ENCODE measurements at places on chromosomes 12 and 14.

- no peak for DNase-seq
Observed at GRCh38 chr12:93300611-93301021, 77.1 kb upstream of the NUDT4 start.

DNA sequence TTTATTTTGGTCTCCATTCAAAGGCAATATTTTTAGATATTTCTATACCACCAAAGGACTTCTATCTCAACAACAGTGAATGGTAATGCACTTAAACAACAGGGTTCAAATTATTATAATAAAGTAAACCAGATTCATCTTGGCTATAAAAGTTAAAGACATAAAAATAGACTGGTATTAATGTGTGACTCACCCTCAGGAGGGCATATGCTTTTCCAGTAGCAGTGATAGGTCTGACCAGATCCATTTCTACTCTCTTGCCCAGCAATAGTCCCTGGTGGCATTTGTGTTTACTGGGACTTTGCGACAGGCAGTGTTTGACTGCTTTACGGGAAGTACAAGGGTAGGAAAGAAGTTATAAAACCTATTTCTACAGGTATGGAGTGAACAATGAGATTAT is 353.2 kb upstream of the ATP2B1 start:
- DNase-seq = peak; percentile 23

DNA sequence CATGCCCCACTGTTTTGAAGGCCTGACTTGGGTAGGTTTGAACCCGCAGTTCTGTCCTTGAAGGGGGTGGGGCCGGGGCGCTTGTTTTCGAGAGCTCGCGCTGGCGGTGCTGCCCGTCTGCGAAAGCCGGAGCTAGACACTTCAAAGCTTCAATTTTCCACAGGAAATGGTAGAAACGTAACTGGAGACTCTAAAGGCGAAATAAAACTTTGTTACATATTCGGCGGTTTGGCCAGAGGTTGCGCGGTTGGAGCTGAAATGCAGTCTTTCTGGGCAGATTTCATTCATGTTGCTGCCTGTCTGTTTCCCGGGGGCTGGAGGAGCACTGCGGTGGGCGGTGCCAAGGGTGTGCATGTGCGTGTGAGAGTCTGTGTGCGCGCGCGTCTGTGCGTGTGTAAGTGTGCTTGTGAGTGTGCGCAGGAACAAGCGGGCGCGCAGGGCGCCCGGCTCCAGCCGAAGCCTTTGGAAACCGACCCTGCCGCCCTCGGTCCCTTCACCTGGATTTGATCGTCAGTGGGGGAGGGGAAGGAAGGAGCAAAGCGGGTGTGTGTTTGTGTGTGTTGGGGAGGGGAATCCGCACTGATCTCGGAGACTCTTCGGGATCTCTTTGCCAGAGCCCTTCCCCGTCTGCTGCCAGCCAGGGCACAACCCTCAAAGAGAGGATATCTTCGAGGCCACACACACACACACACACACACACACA is 227.7 kb upstream of the CRY1 start:
- peak; percentile 71 for DNase-seq

GRCh38 chr12:89695830-89696229 is 12.8 kb downstream of the ATP2B1 start:
- DNase-seq = no peak

- DNase-seq = no peak
Observed at GRCh38 chr12:2355198-2355597, 302.4 kb downstream of the CACNA1C start.

DNA sequence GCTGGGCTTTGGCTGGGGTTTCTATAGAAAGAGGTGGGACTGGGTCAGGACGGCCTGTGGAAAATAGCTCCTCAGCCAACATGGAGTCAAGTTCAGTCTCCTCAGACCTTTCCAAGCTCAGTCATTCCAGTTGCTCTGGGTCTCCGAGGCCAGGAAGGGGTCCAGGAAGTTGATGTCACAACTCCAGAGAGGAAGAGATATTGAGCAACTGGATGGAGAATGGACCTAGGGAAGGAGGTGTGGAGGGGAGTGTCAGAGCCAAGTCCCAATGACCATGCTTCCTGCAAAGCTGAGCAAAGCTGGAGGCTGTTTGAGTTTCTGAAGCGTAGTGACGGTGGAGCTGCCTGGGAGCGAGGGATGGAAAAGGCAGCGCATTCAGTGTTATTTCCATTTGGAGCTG is 86.1 kb downstream of the SLC24A4 start:
- no peak for DNase-seq

DNA sequence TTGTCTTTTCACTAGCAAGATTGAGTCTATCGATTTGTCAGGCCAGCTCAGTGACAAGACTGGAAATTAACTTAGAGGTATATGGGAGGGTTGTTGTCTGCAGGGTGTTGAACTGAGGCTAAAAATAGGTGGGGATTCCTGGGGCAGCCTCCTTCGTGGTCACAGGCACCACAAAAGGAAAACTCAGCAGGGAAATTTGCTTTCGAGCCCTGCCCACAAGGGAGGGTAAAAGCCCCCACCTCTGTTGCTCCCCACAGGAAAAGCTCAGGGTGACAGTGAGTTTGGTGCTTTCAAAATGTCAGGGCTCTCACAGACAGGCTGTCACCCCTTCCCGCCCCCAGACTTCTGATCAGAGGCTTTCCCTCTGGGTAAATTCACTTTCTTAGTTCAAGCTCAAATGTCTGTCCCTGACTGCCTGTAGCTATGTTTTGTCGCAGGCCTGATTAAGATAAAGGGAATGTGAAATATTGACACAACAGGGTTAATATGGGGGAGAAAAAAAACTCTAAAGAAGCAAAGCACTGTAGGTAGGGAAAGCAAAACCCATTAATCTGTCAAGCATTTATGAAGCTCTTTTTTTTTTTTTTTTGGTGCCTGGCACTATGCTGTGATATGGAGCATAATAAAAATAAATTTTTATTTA is 11.7 kb upstream of the NFKBIA start:
- DNase-seq = peak; percentile 16

DNA sequence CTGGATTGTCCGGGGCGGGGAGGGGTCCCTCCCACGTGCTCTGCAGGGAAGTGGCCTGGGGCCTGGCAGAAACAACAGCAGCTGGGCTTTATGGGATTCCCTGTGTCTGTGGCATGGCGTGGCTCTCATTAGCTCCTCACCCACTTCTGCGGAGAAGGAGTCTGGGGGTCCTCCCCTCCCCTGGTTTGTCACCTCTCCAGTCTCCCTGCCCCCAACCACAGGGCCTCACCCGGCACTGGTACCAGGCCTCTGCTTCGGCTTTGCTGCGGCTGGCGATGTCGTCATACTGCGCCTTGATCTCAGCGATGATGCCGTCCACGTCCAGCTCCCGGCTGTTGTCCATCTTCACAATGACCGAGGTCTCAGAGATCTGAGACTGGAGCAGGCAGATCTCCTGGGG is 6.4 kb downstream of the KRT82 start:
- no peak for DNase-seq

GRCh38 chr14:36684946-36685345 is 23.3 kb downstream of the PAX9 start:
- DNase-seq = no peak

DNA sequence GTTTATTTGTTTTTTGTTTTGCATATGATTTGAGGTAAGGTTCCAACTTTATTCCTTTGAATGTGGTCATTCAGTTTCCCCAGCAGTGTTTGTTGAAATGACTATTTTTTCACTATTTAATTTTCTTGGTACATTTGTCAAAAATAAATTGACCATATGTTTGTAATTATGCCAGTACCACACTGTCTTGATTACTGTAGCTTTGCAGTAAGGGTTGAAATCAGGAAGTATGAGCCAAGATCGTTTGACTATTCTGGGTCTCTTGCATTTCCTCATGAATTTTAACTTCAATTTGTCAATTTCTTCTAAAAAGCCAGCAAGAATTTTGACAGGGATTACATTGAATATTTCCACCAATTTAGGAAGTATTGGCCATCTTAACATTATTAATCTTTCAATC is 199.3 kb upstream of the PPFIA2 start:
- DNase-seq = no peak

- DNase-seq = no peak
Observed at GRCh38 chr12:27624586-27624985, 71.7 kb upstream of the REP15 start.

GRCh38 chr14:24858052-24858451 is 191.9 kb downstream of the STXBP6 start:
- DNase-seq = no peak

DNA sequence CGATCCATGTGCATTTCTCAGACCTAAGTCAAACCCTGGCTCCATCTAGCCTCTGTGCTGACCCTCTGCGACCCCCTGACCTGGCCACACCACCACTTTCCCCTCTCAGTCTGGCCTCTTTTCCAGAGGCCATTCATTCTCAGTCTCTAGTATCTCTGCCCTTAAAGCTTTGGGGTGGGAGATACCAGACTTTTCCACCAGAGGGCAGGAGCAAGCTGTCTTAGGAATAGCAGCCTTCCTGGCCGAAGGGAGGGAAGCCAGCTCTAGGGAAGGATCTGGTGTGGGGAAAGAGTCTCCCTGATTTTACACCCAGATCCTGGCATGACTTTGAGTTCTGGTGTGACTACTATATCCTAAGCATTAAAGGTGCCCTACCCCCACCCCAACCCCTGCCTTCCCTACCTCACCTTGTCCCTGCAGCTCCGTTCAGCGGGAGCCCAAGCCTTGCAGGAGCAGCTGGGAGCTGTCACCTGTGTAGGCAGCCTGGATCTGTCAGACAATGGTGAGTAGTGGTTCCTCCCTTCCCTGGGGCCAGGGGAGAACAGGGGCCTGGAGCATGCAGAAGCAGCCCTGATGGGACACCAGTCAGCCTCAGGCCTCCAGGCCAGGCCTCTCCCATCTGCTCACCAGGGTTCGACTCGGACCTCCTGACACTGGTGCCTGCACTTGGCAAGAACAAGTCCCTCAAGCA is 6.6 kb downstream of the CARMIL3 start:
- DNase-seq = peak; percentile 84

DNA sequence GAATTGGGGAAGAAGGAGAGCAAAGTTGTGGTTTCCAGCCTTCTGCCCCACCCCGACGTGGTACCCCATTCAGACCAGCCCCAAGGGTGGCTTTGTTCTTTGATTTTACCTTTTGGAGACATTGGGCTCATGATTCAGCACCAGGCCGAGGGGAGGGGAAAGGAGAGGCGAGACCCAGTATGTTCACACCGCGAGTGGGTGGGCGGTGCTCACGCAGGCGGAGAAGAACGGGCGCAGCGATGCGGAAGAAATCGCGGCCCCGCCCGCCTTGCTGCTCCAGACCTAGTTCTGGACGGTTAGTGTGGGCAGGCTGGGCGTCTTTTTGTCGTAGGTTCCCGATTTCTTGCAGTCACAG is 963 bp downstream of the ATL1 start:
- peak; percentile 58 for DNase-seq

- no peak for DNase-seq
Observed at GRCh38 chr12:109549613-109550270, 23.6 kb downstream of the MMAB start.

GRCh38 chr12:109369831-109370230 is 22.1 kb downstream of the MYO1H start:
- no peak for DNase-seq

- peak; percentile 95 for DNase-seq
Observed at GRCh38 chr12:62537551-62537950, 70.9 kb downstream of the MON2 start.

- no peak for DNase-seq
Observed at GRCh38 chr14:35430459-35431199, 26.1 kb upstream of the NFKBIA start.

DNA sequence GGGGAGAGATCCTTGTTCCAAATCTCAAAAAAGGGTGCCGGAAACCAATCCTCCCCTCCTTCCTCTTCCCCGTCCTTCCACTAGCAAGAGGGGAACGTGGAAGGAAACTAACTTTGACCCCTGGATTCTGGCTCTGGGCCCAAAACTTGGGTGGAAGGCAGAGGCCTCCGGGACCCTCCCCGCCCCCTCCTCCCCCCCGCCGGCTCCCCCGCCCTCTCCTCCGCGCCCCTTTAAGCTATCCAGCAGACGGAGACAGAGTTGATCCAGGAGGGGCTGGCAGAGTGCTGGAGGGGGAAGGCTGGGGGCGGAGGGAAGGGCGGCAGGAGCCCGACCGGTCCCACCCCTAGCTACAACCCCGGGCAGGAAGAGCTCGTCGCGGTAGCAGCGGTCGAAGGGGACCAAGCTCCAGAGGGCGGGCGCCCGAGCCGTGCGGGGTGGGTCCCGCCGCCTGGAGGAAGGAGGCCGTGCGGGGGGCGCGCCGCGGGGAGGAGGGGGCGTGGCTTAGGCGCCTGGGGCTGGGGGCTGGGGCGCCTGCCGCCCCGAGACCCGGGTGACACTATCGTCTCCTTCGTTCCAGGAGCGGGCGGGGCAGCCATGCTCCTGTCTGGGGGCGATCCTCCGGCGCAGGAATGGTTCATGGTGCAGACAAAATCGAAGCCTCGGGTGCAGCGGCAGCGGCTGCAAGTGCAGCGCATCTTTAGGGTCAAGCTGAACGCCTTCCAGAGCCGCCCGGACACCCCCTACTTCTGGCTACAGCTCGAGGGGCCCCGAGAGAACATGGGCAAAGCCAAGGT is at the start of gene NYNRIN:
NYNRIN (plus strand) TSS at position 351 of the 794 bp plus-strand sequence; CDS start at position 595, 244 bp downstream.
- peak; percentile 40 for DNase-seq

GRCh38 chr12:99619389-99620158 is 28.0 kb upstream of the GARIN6 start:
- DNase-seq = peak; percentile 12

GRCh38 chr14:96077983-96078624 is 38.9 kb downstream of the C14orf132 start:
- no peak for DNase-seq

GRCh38 chr14:35932136-35932535 is 106.0 kb downstream of the BRMS1L start:
- DNase-seq = no peak

GRCh38 chr12:108080363-108080762 is 48.7 kb upstream of the WSCD2 start:
- DNase-seq = no peak

DNA sequence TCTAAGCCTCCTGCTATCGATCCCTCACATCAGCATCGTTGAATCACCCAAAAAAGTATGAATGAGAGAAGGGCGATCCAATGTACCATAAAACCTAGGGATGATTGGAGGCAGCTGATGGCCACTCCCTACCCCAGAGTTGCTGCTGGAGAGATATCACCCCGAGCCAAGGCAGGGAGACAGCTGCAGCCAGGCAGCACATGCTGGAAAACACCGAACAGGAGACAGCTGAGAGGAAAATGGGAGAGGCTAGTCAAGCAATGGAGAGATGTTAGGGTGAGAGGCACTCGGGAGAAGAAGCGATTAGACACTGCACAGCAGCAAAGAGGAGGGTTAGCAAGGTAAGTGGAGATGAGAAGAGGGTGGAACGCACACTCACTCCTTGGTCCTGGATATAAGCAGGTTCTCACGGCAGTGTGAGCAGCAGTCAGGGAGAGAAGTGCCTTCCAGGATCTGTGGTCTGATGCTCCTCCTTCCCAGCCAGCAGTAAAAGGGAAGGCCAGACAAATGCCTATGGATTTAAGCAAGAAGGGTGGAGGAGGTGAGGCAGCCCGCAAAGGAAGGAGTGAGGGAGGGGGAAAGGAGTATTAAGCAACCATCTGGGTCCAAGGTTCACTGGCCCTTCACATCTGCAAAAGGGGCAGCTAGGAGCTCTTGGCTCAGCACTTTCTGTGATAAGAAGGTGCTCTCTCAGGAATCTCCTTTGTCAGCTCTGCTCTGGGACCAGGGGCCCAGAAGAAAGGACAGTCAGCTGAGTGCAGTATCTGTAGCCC is at the start of gene SLC7A7:
SLC7A7 (minus strand) TSS at position 495 of the 773 bp plus-strand sequence. CDS start 2,037 bp downstream, outside the sequence.
- DNase-seq = peak; percentile 38

GRCh38 chr14:67773844-67774377 is 42.5 kb downstream of the ZFYVE26 start:
- DNase-seq = no peak

GRCh38 chr12:127143020-127143419 is 1124.0 kb upstream of the TMEM132C start:
- no peak for DNase-seq

Measured in choroid plexus epithelial cell (primary cell).